Smooth muscle cell of bladder (primary cell): ENCODE measurements at places on chromosomes 12 and 14. TPM values are rescaled to one million over a fixed set of nuclear protein-coding genes. Genes with fewer than 3 reads are reported as not detected.

The IFNG gene
- not detected in 2 replicates for total RNA-seq

The KIAA0586 gene
- total RNA-seq = 10.7 and 11.5 TPM in 2 replicates

The MMP19 gene
- total RNA-seq = 5.9 and 6.1 TPM in 2 replicates

The MYF6 gene
- not detected in 2 replicates for total RNA-seq

The PRKD1 gene
- 12.4 and 18.4 TPM in 2 replicates for total RNA-seq

The KRT2 gene
- not detected in 2 replicates for total RNA-seq

The BCL2L14 gene
- total RNA-seq = not detected in 2 replicates

The PLEKHG3 gene
- total RNA-seq = 5.0 and 5.1 TPM in 2 replicates

The CLEC4C gene
- not detected in 2 replicates for total RNA-seq

The HOXC12 gene
- not detected in 2 replicates for total RNA-seq

The SALL2 gene
- 1.7 and 4.0 TPM in 2 replicates for total RNA-seq

The DPF3 gene
- total RNA-seq = 1.3 and 2.4 TPM in 2 replicates

The PTPRO gene
- 0.85 and 1.3 TPM in 2 replicates for total RNA-seq

The CCND2 gene
- total RNA-seq = 31.9 and 44.0 TPM in 2 replicates

The SERPINA3 gene
- 8.0 and 10.5 TPM in 2 replicates for total RNA-seq

The SERPINA10 gene
- not detected in 2 replicates for total RNA-seq

The GALNT6 gene
- total RNA-seq = 1.4 and 1.5 TPM in 2 replicates

The PRICKLE1 gene
- total RNA-seq = 4.3 and 14.6 TPM in 2 replicates

The ZNF84 gene
- total RNA-seq = 17.4 and 23.9 TPM in 2 replicates

The SLC41A2 gene
- total RNA-seq = 10.0 and 18.1 TPM in 2 replicates

The PTHLH gene
- total RNA-seq = 2.0 and 17.8 TPM in 2 replicates
